Upper lobe of right lung (tissue), 1 donor: ENCODE measurements at places on chromosomes 7 and 10. TPM values are rescaled to one million over a fixed set of nuclear protein-coding genes. Genes with fewer than 3 reads are reported as not detected.
A peak's percentile ranks its signal among the peaks of the same experiment; 100 is the strongest.

DNA sequence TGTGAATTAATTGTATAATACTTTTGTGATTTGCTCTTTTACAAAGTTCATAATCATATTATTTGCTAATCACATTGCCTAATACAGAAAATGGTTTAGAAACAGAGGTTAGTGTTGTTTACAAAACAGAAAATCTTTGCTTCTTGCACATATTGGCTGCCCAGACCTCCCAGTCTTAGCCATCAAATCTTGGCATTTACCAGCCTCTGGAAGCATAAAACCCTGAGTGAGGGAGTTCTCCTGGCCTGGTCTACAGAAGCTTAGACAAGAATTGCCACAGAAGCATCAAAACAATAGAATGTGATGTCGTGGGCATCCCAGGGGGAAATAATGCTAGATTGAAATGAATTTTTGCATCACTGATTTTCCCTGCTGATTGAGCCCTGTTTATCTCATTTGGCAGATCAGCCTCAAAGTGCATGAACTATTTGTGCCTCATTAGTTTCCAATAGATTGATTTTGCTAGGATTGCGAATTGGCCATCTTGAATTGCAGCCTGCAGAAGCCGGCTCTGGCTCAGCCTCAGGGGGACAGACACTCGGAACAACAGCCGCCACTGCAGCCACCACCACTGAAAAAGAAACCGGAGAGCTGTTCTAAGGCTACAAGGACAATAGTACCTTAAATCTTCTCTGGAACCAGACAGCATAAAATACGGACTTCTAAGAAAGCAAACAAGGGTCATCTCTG, 11.1 kb upstream of the SORBS1 start:
- no peak for DNase-seq

DNA sequence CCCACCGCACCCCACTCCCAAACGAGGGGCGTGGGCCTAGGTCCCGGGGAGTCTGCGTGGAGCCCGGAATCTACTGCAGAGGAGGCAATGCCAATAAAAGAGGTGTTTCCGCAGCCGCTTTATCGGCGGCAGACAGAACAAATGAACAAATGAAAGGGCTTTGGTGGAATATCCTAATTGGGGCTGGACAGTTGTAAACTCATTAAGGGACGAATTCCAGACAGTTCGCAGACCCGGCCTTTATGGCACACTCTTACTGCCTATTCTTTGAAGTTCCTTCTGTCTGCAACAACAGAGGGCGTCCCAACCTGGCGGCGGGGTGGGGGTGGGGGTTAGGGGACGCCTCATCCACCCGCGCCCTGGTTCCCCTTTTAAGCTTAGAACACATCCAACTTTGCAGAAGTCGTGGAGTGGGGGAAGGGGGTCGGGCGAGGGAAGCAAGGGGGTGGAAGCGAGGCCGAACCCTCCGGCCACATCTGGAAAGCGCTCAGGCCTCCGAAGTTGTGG, 4.1 kb downstream of the HOXA9 start:
- peak; percentile 68 for DNase-seq

Gene ZSWIM8
- total RNA-seq = 117 TPM

DNA sequence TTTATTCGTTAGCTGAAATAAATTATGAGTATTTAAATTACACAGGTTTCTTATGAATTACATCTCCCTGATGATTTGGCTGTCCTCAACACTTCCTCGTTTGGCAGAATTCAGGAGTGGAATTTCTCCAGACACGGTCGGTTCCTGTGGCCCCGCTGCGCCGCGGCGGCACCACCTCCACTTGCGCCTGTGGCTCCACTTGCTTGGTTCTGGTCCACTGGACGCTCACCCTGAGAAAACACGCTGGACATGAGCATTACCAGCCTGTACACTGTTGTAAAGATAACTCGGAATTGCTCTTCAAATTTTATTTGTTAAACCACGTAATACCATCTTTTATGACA, 85.3 kb downstream of the ZNF33B start:
- DNase-seq = peak; percentile 70

- DNase-seq = no peak
These were observed 595 bp downstream of the TBL2 start for GRCh38 chr7:73577627-73578341.

DNA sequence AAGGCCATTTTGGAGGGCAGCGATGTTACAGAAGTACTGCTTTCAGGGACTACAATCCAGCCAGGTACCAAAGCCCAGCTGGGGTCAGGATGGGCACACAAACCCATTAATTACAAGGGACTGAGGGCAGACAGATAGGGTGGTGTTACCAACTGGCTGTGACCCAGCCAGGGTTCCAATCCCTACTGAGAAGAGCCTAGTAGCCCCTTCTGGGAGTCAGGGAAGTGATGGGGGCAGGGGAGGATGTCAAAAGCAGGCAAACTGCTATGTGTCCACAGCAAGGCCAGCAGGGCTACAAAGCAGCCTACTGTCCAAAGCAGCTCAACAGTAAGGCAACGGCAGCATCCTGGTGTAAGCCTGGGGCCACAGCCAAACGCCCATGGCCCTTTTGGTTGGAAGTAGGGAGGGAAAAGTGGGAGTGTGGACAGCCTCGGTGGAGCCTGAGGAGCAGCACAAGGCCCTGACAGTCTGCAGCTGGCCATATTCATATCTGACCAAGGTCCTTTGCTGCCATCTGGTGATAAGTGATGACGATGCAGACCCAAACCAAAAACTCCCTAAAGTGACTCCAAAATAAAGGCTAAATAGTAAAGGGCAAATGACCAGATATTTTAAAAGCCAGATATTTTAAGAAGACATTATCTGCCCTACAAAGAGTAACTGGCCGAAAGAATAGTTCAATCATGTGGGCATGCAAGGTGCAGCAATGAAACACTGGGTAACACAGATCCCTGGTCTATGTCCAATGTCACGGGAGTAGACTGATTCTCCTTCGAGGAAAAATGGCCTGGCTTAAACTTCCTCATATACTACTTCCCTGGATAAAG, 56.9 kb downstream of the XPNPEP1 start:
- DNase-seq = no peak

Gene NKX1-2
- not detected for total RNA-seq

DNA sequence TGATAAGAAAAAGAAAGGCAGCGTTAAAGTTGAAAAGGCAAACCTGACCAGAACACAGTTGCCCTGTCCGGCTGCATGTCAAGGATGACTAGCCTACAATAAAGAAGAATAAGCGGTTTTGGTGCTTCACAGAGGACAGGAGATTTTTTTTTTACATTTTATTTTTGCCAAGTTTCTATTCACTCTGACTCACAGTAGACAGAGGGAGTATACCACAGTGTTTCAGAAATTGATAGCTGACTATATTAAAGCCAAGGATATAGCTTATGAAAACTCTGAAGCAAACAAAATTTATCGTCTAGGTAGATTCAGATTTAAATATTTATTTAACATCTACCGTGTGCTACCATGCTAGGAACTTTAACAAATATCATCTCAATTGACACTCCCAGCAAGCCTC, 16.9 kb upstream of the POLR1F start:
- DNase-seq = no peak

- no peak for DNase-seq
These were observed 5.7 kb downstream of the FAM221A start for GRCh38 chr7:23685731-23686130.

DNA sequence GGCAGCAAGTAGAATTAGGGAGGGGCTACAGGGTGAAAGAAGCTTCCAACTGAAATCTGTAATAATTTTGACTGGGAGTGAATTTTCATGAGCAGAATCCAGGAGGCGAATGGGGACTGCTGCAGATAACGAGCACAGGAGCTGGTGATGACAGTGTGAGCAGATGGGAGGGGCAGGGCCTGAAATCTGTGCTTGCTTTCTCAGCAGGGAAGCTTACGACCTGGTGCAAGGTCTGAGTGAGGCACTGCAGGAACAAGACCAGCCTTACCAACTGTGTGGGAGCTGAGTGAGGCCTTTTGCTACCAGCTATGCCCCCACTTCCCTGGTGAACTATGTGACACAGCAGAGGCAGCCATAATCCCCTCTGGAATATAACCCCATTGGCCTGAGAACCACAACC, 109.8 kb downstream of the HPSE2 start:
- DNase-seq = no peak

DNA sequence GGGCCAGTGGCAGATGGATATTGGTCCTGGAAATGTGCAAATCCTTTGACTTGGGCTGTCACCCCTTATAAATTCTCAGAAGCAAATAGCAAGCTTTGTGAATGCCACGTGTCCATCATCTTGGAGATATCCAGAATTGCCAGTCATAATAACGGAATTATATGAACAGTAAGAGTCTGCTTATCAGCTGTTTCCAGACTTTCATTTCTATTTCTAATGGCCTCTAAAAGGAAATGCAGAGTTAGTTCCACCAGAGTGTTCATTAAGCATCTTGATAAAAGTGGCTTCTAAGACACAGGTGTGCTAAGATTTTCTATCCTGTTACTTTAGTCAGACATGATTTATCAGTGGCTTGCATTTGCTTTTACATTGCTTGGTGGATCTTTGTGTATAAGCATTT, 87.4 kb downstream of the RAMP3 start:
- no peak for DNase-seq

DNA sequence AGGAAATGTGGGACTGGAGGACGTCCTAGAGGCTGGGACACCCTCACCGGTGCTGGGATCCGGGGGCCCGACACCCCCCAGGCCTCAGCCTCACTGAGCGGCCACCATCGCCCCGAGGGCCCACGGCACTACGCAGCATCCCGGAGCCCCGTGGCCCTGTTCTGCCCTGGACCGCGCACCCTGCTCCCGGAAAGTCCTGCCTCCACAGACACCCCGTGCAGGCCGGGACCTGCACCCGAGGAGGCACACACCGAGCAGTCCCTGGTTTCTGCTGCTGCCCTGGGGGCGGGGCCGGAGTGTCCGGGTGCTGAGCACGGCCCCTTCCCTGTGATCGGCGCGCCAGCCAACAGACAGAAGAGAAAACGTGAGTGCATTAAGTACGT, 18.1 kb upstream of the KNDC1 start:
- peak; percentile 61 for DNase-seq

Gene MMD2
- total RNA-seq = not detected

Gene FAM25A
- total RNA-seq = not detected

Gene PCDH15
- total RNA-seq = 3.2 TPM

DNA sequence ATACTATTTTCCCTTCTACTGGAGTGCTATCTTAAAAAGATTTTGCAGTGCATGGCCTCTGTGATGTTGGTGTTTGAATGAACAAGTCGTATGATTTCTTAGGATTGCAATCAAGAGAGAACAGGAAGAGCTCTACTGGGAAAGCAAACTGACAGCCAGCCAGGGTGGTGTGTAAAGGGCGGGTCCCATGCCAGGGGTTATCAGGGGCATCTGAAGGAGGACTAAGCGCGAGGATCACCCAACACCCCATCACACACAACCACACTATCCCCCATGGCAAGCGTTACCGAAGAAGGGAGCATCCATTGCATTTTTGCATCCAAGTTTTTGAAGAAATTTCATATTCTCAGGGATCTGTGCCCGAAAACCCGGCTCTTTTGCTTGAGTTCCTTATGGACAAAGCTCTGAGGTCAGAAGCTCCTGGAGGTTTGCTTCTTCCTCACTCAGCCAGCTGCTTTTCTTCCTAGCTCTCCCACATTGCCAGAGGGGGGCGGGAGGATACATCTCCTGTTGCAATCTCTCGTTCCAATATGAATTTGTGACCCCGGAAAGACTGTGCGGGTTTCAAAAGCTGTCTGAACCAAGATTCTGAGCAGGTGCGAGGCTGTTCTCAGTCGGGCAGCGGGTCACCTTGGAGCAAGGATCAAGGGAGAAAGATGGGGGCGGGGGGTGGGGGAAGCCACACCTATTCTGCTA, 5.2 kb downstream of the NEUROD6 start:
- no peak for DNase-seq

DNA sequence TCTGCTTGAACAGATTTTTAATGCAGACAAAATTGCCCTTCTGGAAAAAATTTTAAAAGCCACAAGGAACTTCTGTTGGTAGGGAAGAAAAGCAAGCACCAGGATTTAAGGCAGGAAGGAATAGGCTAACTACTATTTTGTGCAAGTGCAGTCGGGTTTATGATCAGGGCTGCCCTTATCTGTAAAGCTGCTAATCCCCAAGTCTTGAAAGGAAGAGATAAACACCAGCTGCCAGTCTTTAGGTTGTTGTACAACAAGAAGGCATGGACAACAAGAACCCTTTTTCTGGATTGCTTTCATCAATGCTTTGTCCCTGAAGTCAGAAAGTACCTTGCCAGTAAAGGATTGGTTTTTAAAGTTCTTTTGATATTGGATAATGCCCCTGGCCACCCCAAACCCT, 40.7 kb downstream of the RALA start:
- DNase-seq = no peak

GRCh38 chr7:2763597-2763996, 75.6 kb downstream of the AMZ1 start:
- DNase-seq = no peak

DNA sequence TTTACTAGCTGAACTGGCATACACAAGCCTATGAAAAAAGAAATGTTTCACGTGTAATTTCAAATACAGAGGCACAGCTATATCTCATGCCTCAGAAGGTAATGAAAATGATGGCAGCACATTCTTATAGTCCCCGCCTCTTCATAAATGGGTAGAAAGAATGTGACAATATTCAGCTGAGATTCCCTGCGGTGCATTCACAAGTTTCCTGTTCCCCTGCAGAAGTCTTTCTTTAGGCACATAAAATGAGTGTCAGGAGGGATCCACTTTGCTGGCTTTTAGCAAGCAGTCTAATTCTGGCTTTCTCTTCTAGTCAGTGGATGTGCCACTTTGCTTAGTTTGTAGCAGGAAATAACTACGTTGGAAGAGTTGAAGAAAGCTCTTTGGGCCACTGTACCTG, 56.1 kb downstream of the DGKB start:
- DNase-seq = no peak

- peak; percentile 41 for DNase-seq
These were observed 192.9 kb downstream of the ZMYND11 start for GRCh38 chr10:327889-328852.

- no peak for DNase-seq
These were observed 185.1 kb upstream of the ADO start for GRCh38 chr10:62619413-62619738.

- no peak for DNase-seq
These were observed 234.4 kb downstream of the ARHGAP12 start for GRCh38 chr10:31694126-31694685.

DNA sequence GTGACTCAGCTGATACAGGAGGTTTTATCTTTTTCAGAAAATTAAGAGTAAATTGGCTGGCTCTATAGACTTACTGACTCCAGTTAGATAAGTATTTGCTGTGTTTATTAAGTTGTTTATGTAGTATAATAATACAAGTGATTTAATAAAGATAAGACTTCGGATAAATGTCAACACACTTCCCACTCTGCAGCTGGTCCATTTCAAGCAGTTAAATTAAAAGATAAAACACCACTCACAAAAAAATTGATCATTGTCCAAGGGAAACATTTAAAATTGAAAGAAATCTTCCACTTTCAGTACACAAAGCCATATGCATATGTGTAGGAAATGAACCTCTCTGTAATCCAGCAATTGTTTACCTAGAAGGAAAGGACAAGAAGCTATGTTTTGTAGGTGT, 106.1 kb upstream of the SP8 start:
- no peak for DNase-seq

Gene BCL7B
- total RNA-seq = 71.8 TPM

Gene ANKRD30A
- total RNA-seq = 0.12 TPM

GRCh38 chr7:4842319-4843064, 19.3 kb downstream of the PAPOLB start:
- DNase-seq = peak; percentile 66
